Tibial nerve (tissue), 4 donors: ENCODE measurements at places on chromosomes 5 and 9.

DNA sequence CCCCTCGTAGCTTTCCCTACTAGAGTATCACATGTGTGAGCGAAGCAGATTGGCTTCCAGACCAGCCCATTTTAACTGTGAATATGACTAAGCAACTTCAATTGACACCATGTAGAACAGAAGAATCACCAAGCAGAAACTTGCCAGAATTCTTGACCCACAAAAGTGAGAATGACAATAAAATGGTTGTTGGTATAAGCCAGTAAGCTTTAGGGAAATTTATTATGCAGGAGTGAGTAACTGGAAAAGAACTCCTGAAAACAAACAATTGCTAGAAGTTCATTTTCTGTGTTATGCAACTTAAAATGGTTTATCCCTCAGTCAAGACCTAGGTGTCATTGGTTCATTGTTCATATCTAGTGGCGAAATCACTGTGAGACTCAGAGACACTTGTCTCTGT lies 303.1 kb downstream of the DMRT2 start:
- H3K27ac ChIP-seq, result no peak overlapping the region
- H3K27me3 ChIP-seq, result no peaks in the 10 kb centered on the region
- H3K4me3 ChIP-seq, result no peak overlapping the region
- H3K36me3 ChIP-seq, result no peaks in the 10 kb centered on the region
- H3K4me1 ChIP-seq, result no peaks in the 10 kb centered on the region
- DNase-seq, result no peak

DNA sequence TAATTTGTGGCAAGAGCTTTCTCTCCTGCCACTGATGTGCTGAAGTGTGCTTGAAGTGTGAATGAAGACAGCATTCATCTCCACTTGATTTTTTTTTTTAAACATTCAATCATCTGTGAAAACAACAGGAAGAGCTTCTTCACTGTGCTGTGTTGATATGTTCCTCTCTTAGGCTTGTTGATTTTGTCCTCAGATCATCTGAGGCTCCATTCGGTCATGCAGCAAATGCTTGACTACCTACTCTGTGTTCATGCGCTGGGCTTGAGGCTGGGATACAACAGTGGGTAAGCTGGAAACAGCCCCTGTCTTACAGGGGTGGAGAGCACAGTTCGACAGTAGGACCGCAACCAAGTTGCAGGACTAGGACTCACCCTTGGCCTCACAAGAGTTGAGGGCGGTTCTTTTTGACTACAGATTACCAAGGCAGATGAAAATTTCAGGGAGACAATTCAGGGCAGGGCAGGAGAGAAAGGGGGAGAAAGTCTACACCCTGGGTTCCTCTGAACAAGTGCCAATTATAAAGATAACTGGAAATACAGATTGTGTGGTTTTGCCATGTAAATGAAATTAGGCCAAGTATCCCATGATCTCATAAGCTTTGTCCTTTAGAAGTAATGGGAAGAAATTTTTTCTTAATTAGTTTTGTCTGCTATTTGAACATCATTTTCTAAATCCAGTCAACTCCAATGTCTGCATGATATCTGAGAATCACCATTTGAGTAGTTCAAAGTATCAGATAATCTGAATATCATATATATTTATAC lies 31.0 kb upstream of the F2R start:
- no peaks in the 10 kb centered on the region for H3K4me1 ChIP-seq
- H3K4me3 ChIP-seq, result no peak overlapping the region
- H3K36me3 ChIP-seq, result peaks cover 24% of the 10 kb centered on the region
- DNase-seq, result no peak

- no peaks in the 10 kb centered on the region for H3K36me3 ChIP-seq
- peaks cover 84% of the 10 kb centered on the region for H3K27me3 ChIP-seq
- no peaks in the 10 kb centered on the region for H3K4me1 ChIP-seq
- DNase-seq, result no peak
Observed at GRCh38 chr5:176817841-176818377, 7.5 kb downstream of the UNC5A start.

DNA sequence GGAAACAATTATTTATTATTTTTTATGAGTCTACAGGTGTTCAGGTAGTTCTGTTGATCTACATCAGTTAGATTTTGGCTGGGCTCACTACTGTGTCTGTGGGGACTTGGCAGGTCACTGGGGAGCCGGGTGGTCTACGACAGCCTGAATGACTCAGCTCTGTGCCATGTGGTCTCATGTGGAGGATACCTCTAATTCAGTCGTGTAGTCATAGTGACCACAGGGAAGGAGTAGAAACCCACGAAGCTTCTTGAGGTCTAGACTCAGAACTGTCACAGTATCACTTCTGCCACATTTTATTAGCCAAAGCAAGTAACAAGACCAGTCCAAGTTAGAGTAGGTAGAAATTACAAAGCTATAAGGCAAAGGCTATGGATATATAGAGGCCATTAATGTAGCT lies 64.7 kb upstream of the GRAMD2B start:
- H3K4me3 ChIP-seq, result no peak overlapping the region
- H3K27ac ChIP-seq, result no peak overlapping the region
- no peaks in the 10 kb centered on the region for H3K4me1 ChIP-seq
- no peaks in the 10 kb centered on the region for H3K27me3 ChIP-seq
- H3K36me3 ChIP-seq, result no peaks in the 10 kb centered on the region

DNA sequence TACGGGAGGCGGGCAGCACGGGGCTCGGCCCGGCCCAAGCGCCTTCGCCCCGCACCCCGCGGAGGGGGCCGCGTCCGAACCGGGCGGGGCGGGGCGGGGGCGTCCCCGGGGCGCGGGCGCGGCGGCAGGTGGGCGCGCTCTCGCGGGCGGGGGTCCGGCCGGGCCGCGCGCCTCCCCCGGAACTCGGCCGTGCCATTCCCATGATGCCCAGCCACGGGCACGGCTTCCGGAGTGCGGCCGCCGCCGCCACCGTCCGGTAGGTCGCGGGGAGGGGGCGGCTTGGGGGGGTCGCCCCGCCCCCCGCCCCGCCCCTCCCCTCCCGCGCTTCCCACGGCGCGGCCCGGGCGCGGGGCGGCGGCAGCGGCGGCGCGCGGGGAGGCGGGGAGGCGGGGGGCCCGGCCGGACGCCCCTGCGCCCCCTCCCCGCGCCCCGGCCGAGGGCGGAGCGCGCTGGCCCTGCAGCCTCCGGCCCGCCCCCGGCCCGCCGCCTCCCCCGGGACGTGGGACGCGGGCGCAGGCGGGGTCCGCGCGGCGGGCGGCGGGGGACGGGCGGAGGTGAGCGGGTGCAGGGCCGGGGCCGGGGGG lies at the start of gene PPP1R26:
Gene PPP1R26, plus strand, starts transcription at position 314 of the 584 bp plus-strand sequence. CDS start 4,729 bp downstream, outside the sequence.
- no peaks in the 10 kb centered on the region for H3K27me3 ChIP-seq
- no peak for DNase-seq
- peaks cover 15% of the 10 kb centered on the region for H3K36me3 ChIP-seq
- peak within 1 kb of the TSS; percentile 89 for H3K4me3 ChIP-seq
